Effector memory CD8-positive, alpha-beta T cell (primary cell): ENCODE measurements at places on chromosomes 5 and 9.

DNA sequence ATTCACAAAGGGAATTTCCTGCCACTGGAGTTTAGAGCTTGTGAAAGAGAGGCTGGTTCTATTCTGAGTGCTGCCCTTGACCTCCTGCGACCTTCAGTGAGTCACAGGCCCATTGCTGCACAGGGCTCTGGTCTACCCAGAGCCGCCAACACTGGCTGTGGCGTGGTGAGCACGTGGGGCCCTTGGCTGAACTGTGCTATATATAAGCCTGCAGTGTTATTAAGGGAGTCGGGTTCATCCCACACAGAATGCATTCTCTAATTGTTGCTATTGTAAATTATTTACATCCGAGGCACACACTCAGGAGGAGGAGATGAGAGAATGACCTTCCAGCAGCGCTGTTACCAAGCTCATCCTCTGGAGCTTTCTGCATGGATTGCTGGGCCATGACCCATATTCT lies 47.1 kb downstream of the BRINP1 start:
- H3K36me3 ChIP-seq: no peaks in the 10 kb centered on the region
- H3K4me1 ChIP-seq: no peaks in the 10 kb centered on the region
- H3K27ac ChIP-seq: no peak overlapping the region
- H3K4me3 ChIP-seq: no peak overlapping the region
- no peaks in the 10 kb centered on the region for H3K27me3 ChIP-seq
- no peak for DNase-seq

DNA sequence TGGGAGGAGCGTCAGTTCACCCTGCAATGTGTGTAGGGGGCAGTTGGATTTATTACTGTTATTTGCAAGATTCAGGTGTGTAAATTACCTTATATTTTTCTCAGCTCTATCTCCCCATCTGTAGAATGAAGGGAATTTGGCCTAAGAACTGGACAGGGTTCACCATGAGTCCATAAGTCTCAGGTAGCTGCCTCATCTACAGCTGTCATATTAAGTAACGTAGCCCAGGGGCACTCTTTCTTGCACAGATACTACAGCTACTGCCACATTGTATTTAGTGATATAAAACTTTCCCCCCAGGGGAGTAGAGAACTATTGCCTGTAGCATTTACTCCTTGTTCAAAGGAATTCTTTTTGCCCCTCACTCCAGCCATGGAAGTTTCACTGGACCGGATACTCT lies 301.4 kb upstream of the ZNF608 start:
- H3K27ac ChIP-seq: no peak overlapping the region
- H3K36me3 ChIP-seq: no peaks in the 10 kb centered on the region
- no peaks in the 10 kb centered on the region for H3K4me1 ChIP-seq
- DNase-seq: no peak
- H3K4me3 ChIP-seq: no peak overlapping the region

- H3K36me3 ChIP-seq: peaks cover 2% of the 10 kb centered on the region
- H3K27me3 ChIP-seq: peaks cover 19% of the 10 kb centered on the region
- DNase-seq: no peak
Measured at GRCh38 chr9:121551985-121552753, 52.5 kb upstream of the GGTA1 start.

- no peaks in the 10 kb centered on the region for H3K27me3 ChIP-seq
- no peak overlapping the region for H3K4me3 ChIP-seq
- no peak for DNase-seq
Measured at GRCh38 chr5:12272389-12272788, 368.1 kb upstream of the CTNND2 start.

DNA sequence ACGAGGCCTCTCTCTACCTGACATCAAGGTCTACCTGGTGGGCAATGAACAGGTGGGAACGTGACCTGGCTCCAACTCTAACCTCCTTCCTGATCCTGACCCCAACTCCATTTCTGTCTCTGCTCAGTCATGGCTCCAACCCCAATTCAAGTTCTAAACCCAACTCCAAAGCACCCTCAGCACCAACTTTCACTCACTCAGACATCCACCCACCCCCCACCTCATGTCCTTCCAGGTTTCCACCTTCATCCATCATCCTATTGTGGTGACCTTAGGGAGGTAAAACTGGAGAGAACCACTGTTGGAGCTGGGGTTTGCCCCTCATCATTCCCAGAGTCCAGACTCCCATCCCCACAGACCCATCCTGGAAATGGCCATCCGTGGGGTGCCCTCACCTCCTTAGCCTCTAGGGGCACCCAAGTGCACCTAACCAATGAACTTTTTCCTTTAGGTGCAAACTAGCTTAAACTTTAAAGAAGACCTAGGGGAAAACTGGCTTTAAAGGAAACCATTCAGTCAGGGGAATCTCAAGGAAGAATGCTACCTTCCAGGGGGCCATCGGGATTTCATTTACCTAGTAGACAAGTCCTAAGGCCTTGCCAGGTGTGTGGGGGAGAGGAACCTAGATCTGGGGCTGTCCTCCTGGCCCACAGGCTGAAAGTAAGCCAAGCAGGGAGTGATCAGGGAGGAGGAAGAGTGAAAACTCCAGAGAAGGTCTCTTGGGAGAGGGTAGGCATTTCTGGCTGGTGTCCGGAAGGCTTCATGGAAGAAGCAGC lies 11.3 kb downstream of the RGS14 start:
- peak overlapping the region; percentile 24 for H3K4me3 ChIP-seq
- DNase-seq: no peak
- peak overlapping the region; percentile 93 for H3K27ac ChIP-seq
- H3K36me3 ChIP-seq: peaks cover 53% of the 10 kb centered on the region
- H3K4me1 ChIP-seq: peaks cover 43% of the 10 kb centered on the region

GRCh38 chr5:138716456-138716924 lies 36.7 kb upstream of the CTNNA1 start:
- no peak overlapping the region for H3K27ac ChIP-seq
- H3K27me3 ChIP-seq: peaks cover 37% of the 10 kb centered on the region
- H3K4me3 ChIP-seq: no peak overlapping the region
- H3K4me1 ChIP-seq: no peaks in the 10 kb centered on the region

DNA sequence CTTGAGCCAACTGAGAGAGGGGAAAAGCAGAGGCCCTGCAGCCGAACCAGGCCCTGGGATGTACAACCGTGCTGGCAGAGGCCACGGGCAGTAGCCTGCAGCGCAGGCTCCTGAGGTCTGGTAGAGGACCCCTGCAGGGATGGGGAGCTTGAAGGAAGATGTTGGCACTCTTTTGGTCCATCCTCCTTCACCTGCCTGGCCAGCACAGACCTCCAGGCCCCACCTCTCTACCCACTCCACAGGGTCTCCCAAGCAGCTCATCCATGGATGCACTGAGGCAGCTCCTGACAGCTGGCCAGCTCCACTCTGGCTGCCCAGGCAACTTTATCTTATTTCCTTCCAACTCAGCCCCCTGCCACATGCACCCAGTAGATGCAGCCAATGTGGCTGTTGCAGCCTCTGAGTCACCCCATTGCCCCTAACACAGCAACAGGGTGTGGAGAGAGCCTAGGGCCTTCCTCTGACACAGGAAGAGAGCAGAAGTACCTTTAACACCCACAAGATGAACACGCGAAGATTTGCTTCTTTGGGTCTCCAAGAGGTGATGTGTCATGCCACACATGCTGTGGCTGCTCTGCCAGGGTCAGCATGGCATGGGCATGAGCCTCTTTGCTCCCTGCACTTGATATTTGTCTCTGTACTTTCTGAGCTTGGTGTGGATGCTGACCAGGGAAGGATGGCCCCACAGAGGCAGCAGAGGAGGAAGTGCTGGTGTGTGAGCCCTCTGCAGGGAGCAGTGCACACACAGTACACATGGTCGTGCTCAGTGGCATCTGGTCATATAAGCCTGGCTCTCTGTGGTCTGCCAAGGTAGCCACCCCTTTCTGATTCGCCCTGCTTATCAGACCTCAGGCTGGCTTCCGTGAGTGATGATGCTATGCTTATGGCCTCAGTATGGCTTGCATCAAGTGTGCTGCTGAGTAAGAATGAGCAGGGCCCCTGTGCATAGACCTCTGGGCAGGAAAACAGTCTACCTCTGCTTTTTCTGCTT lies 117.2 kb downstream of the NRG2 start:
- H3K27me3 ChIP-seq: peaks cover 19% of the 10 kb centered on the region
- peak overlapping the region; percentile 90 for H3K27ac ChIP-seq
- peaks cover 3% of the 10 kb centered on the region for H3K36me3 ChIP-seq
- peaks cover 27% of the 10 kb centered on the region for H3K4me1 ChIP-seq

DNA sequence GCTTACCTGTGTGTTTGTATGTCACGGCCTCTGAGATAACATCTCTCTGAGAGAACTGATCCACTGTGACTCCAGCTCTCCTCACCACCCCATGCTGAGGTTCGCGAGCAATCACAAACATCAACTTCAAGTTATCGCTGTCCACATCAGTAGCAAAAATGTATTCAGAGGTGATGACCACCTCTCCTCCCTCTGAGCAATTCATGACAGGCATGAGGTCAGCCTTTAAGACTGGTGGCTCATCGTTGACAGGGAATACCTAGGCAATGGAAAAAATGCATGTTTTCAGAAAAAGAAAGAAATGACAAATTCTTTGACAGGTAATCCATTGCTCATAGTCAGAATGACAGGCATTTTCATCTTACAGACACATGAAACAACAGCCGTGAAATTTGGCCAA lies 90.3 kb upstream of the CER1 start:
- DNase-seq: no peak
- peaks cover 9% of the 10 kb centered on the region for H3K27me3 ChIP-seq
- H3K36me3 ChIP-seq: no peaks in the 10 kb centered on the region
- no peaks in the 10 kb centered on the region for H3K4me1 ChIP-seq

DNA sequence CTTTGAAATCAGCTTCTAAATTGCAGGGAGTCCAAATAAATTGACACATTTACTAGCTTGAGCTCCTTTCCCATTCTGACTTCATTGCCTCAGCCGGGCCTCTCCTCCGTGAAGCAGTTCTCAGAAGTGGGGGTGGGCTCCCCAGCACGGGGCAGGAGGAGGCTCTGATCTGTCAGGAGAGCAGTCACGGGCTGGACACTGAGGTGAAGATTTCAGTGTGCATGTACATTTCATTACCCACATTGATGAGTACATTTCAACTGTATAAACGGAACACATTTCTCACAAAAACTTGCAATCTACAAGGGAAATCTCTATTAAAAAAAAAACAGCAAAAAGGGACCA lies 195.9 kb downstream of the SEMA6A start:
- no peaks in the 10 kb centered on the region for H3K4me1 ChIP-seq
- no peak overlapping the region for H3K27ac ChIP-seq
- DNase-seq: no peak
- no peaks in the 10 kb centered on the region for H3K27me3 ChIP-seq
- H3K36me3 ChIP-seq: peaks cover 3% of the 10 kb centered on the region

- peak overlapping the region; percentile 49 for H3K4me3 ChIP-seq
- DNase-seq: peak; percentile 23
- H3K36me3 ChIP-seq: no peaks in the 10 kb centered on the region
- peak overlapping the region; percentile 88 for H3K27ac ChIP-seq
Measured at GRCh38 chr5:94793113-94793815, 174.8 kb downstream of the SLF1 start.

- no peaks in the 10 kb centered on the region for H3K36me3 ChIP-seq
- H3K4me3 ChIP-seq: no peak overlapping the region
- H3K4me1 ChIP-seq: no peaks in the 10 kb centered on the region
- no peak for DNase-seq
- H3K27ac ChIP-seq: no peak overlapping the region
Measured at GRCh38 chr5:9279774-9280173, 266.1 kb downstream of the SEMA5A start.

DNA sequence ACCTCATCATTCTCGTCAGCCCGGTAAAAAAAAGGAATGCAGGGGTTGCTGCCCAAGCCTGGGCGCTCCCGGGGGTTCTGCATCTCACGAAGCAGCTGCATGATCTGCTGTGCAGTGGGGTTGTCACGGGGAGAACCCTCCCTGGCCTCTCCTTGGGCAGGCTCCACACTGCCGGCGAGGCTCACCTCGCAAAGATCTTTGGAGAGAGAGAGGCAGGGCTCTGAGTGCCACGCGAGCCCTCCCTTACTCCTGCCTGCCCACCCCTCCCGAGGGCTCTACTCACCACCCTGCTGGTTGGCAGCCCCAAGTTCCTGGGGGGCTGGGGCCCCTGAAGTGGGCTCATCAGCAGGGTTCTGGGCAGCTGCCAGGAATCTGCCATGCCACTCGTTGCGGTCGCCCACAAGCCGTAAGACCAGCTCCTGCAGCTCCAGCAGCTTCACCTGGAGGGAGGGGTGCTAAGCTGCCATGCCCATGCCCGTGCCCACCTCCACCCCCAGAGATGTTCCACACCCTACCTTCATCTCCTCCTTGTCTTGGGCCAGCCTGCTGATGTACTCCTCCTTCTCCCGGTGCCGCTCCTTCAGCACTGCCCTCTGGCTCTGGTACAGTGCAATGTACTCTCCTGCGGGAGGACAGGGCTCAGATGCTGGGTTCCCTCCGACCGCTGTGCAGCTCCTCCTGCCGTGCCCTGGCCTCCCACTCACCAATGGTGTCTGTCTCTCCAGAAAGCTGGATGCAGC lies 18.6 kb downstream of the GOLGA2 start:
- peaks cover 3% of the 10 kb centered on the region for H3K4me1 ChIP-seq
- no peak overlapping the region for H3K4me3 ChIP-seq
- H3K27ac ChIP-seq: no peak overlapping the region

GRCh38 chr9:90029996-90030395 lies 425.2 kb downstream of the GADD45G start:
- no peaks in the 10 kb centered on the region for H3K4me1 ChIP-seq
- H3K27ac ChIP-seq: no peak overlapping the region
- H3K36me3 ChIP-seq: no peaks in the 10 kb centered on the region
- H3K27me3 ChIP-seq: peaks cover 35% of the 10 kb centered on the region
- no peak overlapping the region for H3K4me3 ChIP-seq
- no peak for DNase-seq

DNA sequence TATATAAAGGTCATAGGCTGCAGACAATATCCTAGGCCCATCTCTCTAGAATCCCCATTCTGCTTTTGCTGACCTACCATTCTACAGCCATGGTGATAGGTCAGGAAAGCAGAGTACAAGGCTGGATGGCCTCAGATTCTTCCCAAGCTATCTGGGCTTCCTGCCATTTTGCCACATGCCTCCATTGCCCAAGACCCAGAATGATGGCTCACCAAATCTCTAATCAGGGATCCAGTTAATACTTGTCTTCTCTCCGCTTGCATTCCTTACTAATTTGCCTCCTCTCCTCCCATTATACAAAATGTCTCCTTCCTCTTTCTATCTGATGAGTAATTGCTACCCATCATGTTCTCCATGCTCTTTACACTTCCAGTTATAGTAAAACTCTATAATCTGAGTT lies 22.7 kb upstream of the NDUFS4 start:
- peaks cover 48% of the 10 kb centered on the region for H3K27me3 ChIP-seq
- no peak for DNase-seq
- H3K4me1 ChIP-seq: no peaks in the 10 kb centered on the region
- H3K36me3 ChIP-seq: no peaks in the 10 kb centered on the region
- no peak overlapping the region for H3K4me3 ChIP-seq

DNA sequence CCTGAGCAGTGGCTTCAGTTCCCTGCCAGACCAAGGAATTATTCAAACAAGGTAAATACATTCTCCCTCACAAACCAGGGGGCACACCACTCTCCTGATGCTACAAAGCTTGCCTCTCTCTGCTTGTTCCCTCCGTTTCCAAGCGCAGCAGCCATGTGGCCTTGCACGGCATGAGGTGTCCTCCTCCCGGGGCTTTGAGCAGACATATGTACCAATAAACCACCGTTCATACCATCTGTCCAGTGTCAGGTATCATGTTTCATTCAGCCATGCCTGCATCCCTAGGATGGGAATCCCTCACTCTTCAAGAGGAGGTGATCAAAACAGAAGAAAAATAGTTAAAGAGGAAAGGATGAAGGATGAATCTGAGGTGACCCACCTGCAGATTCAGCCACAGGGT lies 282.7 kb downstream of the ENC1 start:
- no peaks in the 10 kb centered on the region for H3K36me3 ChIP-seq
- no peaks in the 10 kb centered on the region for H3K4me1 ChIP-seq
- DNase-seq: no peak
- H3K27me3 ChIP-seq: no peaks in the 10 kb centered on the region
- H3K4me3 ChIP-seq: no peak overlapping the region
- no peak overlapping the region for H3K27ac ChIP-seq
